Progenitor cell of endocrine pancreas (in vitro differentiated cells): ENCODE measurements at places on chromosomes 5 and 9.

DNA sequence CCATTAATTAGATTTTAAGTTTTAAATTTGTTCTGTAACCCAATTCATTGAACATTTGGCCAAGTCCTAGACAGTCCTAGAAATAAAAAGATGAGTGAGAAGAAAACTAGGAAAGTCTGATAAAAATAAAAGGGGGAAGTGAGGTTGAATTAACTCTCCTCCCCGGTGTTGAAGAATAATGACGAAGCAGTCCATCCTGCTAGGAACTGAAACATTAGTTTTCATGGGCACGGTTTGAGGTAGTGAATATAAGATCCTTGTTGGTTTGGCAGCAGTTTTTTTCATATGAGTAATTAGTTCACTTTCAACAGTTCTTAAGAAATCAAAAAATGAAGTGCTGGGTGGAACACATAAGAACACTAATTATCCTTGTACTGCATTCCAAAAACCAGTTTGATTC lies 103.1 kb downstream of the MTREX start:
- DNase-seq, result no peak

DNA sequence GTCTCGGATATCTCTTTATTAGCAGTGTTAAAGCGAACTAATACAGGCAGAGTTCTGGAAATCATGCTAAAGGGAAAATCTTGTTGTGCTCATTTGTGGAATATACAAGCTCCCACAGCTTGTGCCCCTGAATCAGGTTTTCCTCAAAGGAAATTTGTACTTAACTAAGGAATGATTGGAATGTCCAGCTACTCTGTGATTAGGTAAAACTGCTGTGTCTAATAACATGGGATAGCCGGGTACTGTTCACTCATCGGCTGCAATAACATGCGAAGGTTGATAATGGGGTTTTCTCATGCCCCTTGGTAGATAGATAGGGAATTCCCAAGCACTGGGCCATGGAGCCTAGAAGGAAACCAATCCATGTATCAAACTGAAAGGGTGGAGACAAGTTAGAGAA lies 306.7 kb downstream of the NR2F1-AS1 start:
- DNase-seq, result no peak

- DNase-seq, result no peak
These were observed 25.2 kb downstream of the NEURL1B start for GRCh38 chr5:172666251-172666650.

- no peak for DNase-seq
These were observed 396.9 kb downstream of the CDH9 start for GRCh38 chr5:26641492-26641891.

- DNase-seq, result peak; percentile 39
These were observed 43.7 kb upstream of the TTC1 start for GRCh38 chr5:159965031-159965837.

DNA sequence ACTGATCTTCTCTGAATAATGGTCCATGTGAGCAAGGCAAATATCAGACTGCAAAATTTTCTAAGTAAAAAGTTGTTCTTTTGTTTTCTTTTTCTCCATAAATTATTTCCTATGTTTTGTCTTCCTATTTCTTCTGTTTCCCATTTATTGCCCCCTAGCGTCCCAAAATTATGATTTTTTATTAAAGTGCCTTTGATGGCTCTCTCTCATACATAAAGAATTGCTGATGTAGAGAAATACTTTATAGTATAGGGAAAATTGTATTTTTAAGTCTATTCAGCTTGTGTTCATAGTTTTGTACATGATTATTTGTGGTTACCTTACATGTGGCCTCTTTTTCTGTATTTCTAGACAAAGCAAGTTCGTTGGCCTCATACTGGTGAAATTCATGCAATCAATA lies 1031.2 kb downstream of the EFNA5 start:
- no peak for DNase-seq

- DNase-seq, result no peak
These were observed 184.9 kb downstream of the SNX18 start for GRCh38 chr5:54702470-54702869.

DNA sequence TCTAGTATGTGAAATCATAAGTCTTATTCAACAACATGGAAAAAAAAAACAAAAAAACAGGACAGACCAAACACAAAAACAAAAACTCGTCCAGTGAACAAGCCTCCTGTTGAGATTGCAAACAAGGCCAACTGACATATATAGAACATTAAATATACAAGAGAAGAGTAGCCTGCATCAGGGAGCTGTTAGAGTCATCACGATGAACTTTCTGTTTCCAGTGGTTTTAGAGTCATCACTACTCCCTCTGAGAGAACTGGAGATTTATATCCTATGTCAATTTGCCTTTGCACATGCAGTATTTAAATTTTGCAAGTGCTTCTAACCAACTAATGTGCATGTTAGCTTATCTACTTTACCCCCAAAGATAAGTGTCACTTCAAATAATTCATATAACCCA lies 9.9 kb downstream of the SNCAIP start:
- no peak for DNase-seq

DNA sequence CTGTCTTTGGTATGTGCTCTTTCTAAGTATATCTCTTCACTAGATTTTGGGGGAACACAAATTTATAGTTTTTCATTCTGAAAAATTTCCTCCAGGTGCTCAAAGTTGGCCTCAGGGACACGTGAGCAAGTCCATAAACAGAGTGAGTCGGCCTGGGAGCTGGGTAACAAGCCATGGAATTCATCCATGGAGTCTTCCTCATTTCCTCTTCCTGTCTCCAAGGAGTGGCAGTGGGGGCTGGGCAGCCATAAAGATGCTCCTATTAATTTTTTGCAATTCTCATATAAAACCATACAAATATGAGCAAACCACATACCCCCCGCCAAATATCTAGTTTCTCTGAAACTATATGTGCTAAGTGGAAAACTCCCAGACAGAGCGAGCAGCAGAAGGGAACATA lies 136.6 kb upstream of the OTULINL start:
- DNase-seq, result no peak

- DNase-seq, result no peak
These were observed 15.1 kb upstream of the LPCAT1 start for GRCh38 chr5:1538741-1539392.

DNA sequence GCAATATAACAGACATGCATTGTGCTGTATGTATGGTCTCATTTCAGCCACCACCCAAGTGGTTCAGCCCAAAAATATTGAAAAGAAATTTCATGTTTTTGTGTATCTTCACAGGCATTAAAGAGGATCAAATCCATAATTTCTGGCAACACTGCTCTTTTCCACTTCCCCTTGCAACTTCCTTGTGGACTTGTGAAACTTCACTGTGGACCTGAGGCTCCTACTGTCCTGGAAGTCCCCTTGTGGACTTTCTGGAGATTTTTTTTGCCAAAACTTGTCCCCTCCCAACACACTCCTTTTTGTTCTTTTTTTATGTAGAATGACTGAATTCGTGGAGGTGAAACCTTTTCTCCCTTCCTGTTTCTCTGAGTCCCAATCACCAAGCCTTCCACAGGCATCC lies 14.3 kb downstream of the OTULINL start:
- no peak for DNase-seq

GRCh38 chr5:159313197-159313596 lies 17.1 kb downstream of the IL12B start:
- no peak for DNase-seq

DNA sequence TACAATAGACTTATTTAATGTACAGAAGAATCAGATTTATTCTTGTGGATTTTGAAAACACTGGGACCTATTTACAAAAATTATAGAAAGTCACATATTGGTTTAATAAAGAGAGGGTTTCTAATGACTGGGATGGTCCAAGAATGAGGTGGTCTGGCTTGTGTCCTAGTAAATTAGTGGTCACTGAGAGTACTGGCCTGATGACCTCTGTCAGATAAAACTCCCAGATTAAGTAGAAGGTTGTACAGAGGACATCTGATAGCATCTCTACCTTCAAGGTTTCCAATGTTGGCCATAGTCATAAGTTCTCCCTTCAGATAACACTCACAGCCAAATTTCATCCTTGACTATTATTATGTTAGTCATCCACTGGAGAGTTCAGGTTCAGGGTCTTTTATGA lies 692.9 kb downstream of the MTRR start:
- no peak for DNase-seq

DNA sequence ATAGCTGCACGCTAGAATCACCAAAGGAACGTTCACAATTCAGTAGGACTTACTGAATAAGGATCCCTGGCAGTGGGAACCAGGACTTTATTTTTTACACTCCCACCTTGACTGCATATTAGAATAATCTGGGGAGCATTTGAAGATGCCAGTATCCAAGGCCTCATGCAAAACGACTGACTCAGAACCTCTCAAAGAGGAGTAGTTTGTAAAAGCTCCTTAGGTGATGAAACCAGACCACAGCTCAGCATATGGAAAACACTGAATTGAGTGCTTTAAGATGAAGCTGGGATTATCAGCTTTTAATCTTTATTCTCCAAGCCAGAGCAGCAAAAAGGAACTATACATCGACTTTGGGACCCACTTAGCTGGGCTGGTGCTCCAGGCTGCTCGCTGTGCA lies 288.3 kb downstream of the MLLT3 start:
- no peak for DNase-seq

DNA sequence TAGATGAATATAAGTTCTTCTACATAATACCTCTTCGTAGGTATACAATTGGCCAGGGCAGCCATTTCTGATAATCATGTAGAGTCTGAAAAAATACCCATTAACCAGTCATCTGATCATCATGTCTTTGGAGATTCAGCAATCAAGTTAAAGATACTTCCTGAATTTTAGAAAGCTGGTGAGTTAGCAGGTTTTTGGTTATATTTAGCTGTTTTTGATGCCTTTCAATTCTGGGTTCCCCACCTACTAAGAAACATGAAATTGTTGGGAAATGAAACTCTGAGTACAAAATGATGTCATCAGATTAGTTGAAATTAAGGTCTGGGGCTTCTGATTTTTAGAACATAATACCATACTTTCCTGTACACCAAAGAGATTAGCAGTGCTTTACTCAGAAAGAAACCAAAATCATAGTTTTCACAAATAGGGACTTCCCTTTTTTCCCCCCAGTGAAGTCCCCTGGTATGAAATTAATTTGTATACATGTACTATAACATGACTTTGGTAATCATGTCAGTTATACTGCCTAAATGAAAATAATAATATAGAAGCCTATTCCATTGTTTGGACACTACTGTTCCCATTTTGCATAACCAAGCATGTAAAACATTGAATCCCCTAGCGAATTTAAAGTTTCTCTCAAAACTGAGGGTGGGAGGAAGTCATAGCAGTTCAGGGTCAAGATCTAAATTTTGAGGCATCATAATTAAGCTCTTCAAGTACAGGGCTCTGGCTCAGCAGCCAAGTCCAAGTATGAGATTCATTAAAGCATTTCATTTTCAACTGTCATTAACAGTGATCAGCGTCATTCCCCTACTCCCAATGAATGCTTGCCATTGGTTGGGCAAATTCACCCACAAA lies 17.9 kb downstream of the PRLR start:
- no peak for DNase-seq

DNA sequence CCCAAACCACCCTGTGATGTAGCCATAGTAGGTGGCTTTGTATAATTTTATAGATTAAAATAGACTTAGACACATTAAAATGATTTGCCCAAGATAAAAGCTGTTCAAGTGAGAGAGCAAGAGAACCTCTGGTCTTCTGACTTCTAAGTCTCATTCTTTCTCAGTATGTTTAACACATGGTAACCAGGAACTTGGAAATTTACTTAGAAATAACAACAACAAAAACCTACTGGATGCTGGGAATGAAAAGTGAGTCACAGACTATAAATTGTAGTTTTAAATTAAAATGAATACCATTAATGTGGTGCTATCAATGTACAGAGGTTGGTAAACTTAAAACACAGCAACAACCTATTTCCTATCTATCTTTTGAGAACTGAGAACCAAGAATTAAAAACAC lies 30.4 kb downstream of the HMGCR start:
- no peak for DNase-seq

DNA sequence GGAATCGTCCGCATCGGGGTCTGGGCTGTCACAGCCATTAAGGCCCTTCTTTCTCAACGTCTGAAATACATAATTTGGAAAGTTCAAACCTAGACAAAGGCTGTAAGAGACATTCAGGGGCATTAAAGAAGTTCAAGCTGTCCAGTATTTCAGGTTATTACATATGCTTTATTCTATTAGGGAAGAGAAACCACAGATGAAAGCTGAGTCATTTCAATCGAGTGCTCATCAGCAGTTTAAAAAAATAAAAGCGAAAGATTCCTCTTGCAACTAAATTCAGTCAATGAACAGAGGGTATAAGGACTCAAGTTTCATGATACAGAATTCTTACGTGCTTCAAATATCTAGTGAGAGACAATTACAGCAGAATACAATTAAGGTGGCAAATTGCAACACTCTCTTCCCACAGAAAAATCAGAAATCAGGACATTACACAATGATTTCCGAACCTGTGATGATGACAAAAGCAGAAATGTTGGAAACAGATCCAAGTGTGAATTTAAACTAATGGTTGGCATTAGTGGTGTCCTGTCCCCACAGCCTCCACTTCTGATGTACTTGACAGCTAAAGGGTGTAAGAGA lies 121.6 kb downstream of the MEF2C start:
- DNase-seq, result no peak
